A549 treated with AZD2906 at 1 μM for 4 hours (cell line): ENCODE measurements at places on chromosomes 16 and 17. TPM values are rescaled to one million over a fixed set of nuclear protein-coding genes. Genes with fewer than 3 reads are reported as not detected.

SPN gene
- total RNA-seq, result not detected in 5 replicates

WNT9B gene
- 0.02 to 0.05 TPM in 2 of 5 replicates, not detected in the others for total RNA-seq

CCL3 gene
- total RNA-seq, result not detected in 5 replicates

TAC4 gene
- not detected in 5 replicates for total RNA-seq

CPNE2 gene
- total RNA-seq, result 38.7 to 49.8 TPM (median 45.1 TPM) in 5 replicates

HASPIN gene
- total RNA-seq, result 11.9 to 14.8 TPM (median 12.3 TPM) in 5 replicates

CDR2 gene
- 34.3 to 43.6 TPM (median 39.6 TPM) in 5 replicates for total RNA-seq

SARM1 gene
- total RNA-seq, result 4.4 to 6.2 TPM (median 5.6 TPM) in 5 replicates
